ENCODE measurements at places on chromosomes 2 and 18.

- DNase-seq, result no peak
These were observed 670 bp upstream of the MOCOS start for GRCh38 chr18:36186461-36187192.

- DNase-seq, result no peak
These were observed 62.5 kb downstream of the HDLBP start for GRCh38 chr2:241252778-241253475.

- DNase-seq, result no peak
These were observed 1.9 kb downstream of the PER2 start for GRCh38 chr2:238286551-238286950.

DNA sequence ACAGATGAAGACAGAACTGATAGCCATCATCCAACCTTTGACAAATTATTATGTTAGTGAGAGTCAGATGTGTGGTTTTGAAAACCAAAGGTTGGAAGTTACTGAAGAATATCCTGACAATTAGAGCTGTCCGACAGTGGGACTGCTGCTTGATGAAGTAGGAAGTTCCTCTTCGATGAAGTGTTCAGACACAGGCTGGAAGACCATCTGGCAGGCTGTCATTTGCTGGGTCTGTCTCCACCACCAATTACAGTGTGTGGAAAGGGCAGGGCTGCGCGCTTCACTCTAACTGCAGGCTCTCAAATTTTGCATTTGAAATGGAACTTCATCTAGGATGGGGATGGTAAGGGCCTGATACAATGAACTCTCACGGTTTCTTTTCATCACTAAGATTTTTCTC, 313.8 kb downstream of the PIK3C3 start:
- DNase-seq, result no peak

DNA sequence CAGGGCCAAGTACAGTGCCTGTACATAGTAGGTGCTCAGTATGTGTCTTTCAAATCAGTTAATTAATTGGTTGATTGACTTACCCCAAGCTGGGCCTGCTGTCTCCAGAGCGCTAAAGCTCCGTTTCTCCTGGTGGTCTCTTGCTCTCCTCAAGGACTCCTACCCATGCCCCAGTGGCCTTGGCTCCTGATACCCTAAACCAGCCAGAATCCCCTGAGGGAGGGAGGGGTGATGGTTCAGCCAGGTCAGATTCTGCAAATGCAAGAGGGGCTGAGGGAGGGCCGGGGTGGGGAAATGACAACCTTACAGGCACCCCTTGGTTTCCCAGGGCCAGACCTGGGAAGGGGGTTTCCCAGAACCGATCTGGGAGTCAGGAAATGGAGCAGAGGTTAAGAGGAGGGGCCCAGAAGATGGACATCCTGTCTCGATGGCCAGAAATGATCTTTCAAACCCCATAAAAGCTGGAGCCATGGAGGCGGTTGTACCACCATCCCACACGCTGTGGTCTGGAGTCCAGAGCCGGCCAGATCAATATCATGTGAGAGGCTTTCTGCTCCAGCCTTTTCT, 209.1 kb downstream of the TNS1 start:
- no peak for DNase-seq

GRCh38 chr18:36419900-36420531, 122.5 kb downstream of the FHOD3 start:
- DNase-seq, result no peak

Measured in activated B cell treated with CpG ODN at 0.5 μM for 24 hours (primary cell).